ENCODE measurements at places on chromosomes 4 and X. TPM values are rescaled to one million over a fixed set of nuclear protein-coding genes. Genes with fewer than 3 reads are reported as not detected.

DNA sequence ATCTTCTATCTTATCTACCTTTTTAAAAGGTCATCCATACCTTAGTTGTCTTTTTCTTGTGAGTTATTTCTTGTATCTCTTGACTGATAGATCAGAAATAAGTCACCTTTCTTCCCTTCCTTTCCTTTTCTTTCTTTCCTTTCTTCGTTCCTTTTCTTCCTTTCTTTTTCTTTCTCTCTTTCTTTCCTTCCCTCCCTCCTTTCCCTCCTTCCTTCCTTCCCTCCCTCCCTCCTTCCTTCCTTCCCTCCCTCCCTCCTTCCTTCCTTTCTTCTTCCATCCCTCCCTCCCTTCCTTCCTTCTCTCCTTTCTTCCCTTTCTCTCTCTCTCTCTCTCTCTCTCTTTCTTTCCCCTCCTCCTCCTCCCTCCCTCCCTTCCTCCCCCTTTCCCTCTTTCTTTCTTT, 93.5 kb downstream of the CEP135 start:
- no peak for DNase-seq

- DNase-seq = no peak
Measured at GRCh38 chrX:46690818-46691217, 68.1 kb downstream of the SLC9A7 start.

The CT45A1 gene
- not detected for polyA plus RNA-seq

The DRD5 gene
- 0.74 TPM for polyA plus RNA-seq

DNA sequence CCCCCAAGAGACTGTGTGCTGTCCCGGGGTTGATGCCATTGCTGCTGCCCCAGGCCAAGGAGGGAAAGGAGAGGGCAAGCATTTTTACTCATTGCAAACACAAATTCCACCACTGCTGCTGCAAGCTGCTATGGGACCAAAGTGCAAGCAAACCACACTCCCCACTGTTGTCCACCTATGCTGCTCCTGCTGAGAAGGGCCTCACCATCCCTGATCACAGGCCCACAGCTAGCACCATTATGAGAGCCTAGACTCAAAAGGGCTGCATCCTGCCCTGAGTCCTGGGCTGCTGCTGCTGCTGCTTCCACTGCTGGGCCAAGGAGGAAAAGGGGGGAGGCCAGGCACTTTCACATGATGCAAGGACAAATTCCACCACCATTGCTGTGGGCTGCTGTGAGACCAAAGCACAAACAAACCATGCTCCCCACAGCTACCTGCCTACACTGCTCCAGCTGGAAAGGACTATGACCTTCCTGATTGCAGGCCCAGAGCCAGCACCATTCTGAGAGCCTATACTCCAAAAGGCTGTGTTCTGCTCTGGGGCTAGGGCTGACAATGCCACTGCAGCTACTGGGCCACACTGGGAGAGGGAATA, 218.2 kb upstream of the ZCCHC13 start:
- DNase-seq = no peak

DNA sequence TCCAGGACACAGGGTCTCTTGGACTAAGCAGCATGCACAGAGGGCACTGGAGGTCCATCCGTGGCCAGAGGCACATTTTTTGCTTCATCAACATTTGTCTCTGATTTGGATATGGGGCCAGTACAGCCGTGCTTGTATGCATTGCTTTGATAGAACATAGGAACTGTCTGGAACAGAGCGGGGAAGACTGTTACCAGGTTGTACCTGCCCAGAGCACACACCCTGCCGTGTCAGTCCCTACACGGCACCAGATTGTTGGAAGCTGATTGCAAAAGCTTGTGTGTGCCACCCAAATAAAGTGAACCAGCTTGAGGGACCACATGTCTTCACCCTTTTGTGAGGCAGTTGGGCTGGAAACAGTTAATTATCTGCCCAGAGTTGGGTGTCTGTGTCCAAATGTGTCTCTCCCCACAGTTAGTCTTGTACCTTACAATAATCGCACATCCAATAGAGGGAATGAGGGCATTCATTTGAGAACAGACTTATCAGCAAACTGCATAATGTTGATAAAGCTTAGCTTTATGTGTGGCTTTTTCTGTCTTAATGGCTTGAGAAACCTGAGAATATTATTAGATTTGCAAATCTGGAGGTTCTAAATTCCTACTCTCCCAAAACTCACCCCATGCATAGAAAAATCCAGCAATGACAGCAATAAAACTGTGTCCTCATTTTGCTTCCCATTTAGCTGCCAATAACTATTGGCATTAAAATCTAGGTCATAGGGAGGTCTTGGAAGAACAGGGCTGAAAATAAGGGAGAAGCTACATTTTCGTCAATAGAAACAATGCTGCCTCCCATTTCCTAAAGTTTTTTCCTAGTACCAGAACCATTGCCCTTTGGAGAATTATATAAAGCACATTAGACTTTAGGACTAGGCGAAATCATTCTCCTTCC, 21.2 kb downstream of the KLF3 start:
- DNase-seq = no peak

GRCh38 chr4:98781641-98782357, 123.4 kb upstream of the TSPAN5 start:
- DNase-seq = no peak

DNA sequence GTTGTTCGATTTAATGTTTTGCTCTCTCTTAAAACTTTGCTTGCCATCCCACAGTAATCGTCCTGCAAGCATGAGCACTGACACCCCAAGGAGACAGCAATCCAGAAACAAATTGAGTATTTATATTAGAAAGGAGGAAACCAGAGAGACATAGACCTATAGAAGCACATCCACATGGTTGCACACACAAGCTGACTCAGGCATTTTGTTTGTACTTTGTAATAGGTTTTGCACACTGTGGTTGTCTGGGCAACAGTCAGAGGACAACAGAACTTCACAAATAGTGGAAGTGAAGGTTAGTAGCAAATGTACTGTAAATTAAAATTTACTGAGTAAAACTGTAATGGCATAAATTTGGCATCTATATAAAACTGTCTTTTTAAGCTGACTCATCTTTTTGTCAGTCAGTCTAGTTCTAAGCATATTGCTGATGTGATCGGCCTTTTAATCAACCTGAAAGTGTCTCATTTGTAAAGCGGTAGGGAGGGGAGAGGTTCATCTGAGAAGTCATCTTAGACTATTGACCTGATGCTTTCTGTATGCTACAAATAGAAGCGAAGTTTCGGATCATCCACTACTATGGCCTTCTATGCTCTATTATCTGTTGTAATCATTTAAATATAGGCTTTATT, 1624.7 kb downstream of the ARAP2 start:
- DNase-seq = peak; percentile 42

The SPANXD gene
- polyA plus RNA-seq = not detected

The GLUD2 gene
- polyA plus RNA-seq = 6.1 TPM

DNA sequence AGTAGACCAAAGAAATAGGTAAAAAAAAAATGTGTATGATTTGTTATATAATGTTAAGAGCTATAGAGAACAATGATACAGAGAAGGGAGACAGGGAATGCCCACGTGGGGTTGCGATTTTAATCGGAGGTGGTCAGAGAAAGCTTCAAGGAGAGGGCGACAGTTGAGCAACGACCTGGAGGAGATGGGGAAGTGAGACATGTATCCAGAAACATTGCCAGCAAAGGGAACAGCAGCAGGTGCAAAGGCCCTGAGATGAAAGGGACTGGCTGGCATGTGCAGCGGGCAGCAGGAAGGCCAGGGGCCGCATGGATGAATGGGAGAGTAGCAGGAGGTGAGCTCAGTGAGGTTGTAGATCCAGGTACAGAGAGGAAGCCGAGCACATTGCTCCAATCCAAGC, 32.9 kb downstream of the NIPAL1 start:
- no peak for DNase-seq

DNA sequence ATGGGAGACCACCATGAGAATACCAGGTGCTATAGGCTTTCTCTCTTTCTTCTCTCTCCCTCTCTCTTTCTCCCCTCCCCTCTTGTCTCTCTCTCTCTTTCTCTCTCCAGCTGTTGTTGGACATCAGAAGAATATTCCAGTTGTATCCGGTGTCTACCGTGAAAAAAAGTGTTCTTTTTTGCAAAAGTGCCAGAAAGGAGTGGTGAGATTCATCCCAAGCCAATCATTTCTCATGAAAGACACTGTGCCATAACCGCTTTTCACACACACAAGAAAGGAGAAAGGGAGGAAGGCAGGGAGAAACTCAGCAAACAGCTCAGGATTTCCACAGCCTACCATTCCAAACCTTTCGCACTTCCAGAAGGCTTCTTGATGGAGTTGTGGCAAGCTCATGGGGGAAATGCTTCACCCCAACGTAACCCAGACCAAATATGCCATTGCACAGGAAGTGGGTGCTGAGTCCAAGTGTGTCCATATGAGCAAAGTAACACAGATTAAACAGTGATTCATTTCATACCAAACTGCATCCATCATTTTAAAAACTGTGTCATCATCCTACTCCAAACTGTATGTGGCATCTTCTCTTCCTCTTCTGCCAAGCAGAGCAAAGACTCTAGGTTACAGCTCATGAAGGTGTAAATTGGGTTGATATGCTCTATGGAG, 224.0 kb downstream of the APBB2 start:
- no peak for DNase-seq

DNA sequence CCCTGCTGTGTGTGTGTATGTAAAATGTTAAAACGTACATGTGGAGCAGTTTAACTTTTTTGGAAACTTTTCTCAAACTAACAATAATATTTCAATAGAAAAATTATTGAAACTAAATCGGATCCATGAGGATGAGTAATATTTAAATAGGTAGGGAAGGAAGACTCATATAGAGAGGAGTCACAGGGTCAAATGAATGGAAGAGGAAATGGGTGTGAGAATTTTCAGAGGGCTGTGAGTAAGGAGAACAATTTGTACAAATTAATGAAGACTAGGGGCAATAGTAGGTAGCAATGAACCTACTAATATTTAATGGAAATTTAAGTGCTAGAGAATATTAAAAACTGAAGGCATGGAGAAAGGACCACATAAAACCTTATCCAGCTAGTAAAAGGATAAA, 290.7 kb upstream of the PCDH18 start:
- no peak for DNase-seq

The GYPE gene
- polyA plus RNA-seq = 4.2 TPM

DNA sequence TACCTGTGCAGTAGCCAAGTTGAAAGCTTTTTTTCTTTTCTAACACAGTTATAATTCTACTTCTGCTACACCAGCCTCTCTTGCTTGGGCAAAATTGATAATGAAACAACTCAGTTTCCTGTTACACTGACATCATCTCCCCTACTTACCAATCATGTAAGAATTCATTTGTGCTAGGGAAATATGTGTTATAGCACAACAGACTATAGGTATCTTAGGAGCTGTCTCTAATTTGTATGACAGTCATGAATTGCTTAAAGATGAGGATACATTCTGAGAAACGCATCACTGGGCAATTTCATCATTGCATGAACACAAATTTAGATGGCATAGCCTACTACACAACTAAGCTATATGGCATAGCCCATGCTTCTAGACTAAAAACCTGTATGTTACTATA, 246.3 kb upstream of the ANKRD50 start:
- no peak for DNase-seq

GRCh38 chrX:38095971-38096529, 89.7 kb downstream of the SYTL5 start:
- DNase-seq = no peak

DNA sequence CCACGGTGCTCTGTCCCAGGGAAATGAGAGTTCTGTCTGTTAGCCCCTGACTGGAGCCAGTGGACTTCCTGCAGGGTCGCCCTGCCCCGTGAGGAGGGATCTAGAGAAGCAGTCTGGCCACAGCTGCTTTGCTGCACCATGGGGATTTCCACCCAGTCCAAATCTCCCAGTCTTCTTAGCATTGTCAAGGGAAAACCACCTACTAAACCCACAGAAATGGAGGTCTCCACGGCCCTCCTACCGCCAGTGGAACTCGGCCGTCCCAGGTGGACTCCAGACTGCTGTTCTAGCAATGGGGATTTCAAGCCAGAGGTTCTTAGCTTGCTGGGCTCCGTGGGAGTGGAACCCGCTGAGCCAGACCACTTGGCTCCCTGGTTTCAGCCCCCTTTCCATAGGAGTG, 133.3 kb upstream of the PCDH7 start:
- no peak for DNase-seq

- DNase-seq = no peak
Measured at GRCh38 chr4:138192113-138192512, 50.0 kb downstream of the SLC7A11 start.

GRCh38 chrX:13051529-13052172, 7.2 kb upstream of the FAM9C start:
- no peak for DNase-seq

- no peak for DNase-seq
Measured at GRCh38 chr4:13829457-13829856, 201.9 kb upstream of the BOD1L1 start.

GRCh38 chrX:99242001-99242400, 1168.1 kb downstream of the PCDH19 start:
- DNase-seq = no peak

The RAB39B gene
- 2.9 TPM for polyA plus RNA-seq

Measured in renal pelvis (tissue), 12 donors.